ENCODE measurements at places on chromosomes 13 and 19.
A peak's percentile ranks its signal among the peaks of the same experiment; 100 is the strongest.

DNA sequence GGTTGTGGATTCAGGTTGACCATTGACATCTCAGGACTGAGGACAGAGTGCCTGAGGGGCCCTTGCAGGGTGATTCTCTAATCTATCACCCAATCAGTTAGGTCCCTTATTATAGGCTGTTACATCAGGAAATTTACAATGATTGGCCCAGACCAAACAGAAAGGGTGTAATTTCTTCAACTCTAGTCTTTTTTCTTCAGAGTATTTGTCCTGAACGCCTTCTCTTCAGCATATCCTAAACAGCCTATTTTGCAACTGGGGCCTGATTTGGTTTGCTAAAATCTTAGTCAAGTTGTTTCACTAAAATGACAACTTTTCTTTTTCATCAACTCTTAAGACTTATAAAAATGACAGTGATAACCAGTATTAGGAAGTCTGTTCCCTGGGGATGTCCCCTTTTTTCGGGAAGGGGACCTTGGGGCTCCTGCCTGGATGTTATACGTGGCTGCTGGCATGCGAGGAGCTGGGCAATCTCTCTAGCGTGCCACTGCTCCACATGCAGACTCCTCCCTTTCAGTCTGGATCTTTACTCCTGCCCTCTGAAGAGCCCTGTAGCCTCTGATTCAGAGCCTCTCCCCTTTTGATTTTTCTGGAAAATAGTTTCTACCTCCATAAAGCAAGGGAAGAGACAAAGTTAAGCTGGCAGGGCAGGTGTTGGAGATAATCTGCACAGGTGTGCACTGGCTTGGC, 19.6 kb upstream of the GTF2F2 start:
- DNase-seq: no peak

DNA sequence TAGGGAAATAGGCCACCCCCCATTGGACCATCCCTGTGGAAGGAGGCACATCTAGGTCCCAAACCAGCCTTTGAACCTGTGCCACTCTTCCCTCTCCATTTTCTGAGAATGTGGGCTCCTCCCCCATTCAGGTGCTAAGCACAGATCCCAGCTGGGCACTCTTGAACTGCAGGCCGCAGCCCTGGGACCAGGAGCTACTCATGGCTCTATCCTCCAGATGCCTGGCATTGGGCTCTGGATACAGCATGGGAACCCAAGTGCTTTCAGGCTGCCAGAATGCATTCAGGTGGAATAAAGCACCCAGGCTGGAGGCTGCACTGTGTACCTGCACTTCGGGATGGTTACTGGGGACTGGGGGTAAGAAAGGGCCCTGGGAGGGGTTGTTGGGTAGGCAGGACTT, 1372.3 kb upstream of the SPRY2 start:
- DNase-seq: no peak

DNA sequence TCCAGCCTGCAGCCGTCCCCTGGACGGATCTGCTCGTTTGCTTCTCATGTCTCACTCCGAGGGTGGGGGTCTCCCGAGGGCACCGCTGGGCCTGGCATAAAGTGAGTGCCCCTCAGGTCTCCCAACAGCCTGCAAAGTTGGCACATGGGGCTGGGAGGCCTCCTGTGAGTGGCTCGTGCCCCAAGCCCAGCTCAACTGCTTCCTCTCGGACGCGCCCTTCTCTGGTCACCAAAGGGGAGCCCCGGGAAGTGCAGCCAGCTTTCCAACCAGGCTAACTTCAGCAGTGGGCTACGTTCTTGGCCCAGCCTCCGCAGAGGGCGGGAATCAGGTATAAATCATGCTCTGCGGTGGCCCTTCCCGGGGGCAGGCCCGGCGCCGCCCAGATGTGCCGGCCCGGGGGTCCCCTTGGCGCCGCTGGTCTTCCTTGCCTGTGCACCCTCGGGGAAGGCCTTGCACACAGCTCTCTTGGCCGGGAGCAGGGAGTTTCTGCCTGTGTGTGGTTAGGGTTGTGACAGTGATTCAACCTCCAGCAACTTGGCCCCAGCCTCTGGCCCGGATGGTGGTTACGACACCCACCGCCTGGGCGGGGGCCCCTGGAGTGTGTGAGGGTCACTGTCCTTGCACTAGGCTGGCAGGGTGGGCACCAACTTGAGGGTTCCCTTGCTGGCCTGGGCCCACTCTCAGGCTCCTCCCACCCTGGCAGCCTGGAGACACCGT, 20.7 kb downstream of the CEBPG start:
- peak; percentile 80 for DNase-seq

DNA sequence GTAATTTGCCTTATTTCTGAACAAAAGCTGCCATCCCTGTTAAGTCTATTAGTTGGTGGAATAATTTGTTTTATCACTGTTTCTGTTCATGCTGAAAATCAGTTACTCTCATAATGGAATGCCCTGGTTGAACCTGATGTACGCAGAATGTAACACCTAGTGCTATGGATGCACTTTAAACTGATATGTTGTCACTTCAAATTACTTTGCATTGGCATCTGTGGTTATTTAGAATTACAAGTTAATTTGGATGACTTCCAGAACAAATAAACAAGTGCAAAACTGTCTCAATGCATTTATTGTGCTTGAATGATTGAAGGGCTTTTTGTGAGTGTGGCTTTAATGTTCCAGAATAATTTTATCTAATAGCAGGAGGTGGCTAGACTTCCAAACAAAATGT, 368.2 kb upstream of the SLITRK5 start:
- DNase-seq: no peak

DNA sequence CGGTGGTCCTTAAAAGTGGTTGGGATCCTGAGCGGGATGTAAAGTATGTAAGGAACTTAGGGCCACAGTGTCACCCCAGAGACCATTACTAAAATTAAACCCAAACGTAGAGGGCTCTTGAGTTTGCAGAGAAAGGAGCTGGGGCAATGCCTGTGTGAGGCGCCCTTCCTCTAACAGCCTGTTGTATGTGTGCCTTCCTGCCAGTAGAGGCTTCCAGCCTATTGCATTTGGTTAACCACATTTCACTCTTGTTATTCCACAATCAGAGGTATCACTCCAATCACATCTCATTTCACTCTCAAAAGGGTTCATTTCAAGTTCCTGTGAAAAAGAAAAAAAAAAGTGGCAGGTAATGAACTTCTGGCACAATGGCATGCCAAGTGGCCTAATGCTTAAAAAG, 29.4 kb downstream of the DIAPH3 start:
- peak; percentile 14 for DNase-seq

- DNase-seq: no peak
Observed at GRCh38 chr13:96025283-96025682, 27.9 kb downstream of the UGGT2 start.

GRCh38 chr19:10555610-10555973, 10.2 kb downstream of the KRI1 start:
- no peak for DNase-seq

DNA sequence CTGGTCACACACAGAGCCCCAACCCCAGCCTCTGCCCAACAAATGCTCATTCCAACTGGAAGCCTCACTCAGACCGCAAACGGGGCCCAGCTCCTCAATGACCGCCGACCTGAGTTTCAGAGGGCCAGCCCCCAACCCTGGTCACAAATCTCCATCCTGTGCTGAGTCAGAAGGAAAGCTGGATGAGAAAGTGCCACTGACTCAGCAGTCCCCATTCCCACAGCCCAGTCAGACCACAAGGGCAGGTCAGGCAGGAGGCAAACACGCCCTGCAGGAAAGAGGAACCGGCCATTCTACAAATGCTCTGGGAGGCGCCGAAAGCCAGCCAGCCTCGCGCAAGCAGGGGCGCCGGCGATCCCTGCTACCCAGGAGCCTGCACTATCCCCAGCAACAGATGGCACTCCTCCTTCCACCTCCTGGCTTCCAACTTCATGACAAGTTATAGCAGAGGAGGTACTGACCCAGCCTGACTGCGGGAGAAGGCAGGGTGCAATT, 14.1 kb upstream of the PRKD2 start:
- DNase-seq: peak; percentile 97

DNA sequence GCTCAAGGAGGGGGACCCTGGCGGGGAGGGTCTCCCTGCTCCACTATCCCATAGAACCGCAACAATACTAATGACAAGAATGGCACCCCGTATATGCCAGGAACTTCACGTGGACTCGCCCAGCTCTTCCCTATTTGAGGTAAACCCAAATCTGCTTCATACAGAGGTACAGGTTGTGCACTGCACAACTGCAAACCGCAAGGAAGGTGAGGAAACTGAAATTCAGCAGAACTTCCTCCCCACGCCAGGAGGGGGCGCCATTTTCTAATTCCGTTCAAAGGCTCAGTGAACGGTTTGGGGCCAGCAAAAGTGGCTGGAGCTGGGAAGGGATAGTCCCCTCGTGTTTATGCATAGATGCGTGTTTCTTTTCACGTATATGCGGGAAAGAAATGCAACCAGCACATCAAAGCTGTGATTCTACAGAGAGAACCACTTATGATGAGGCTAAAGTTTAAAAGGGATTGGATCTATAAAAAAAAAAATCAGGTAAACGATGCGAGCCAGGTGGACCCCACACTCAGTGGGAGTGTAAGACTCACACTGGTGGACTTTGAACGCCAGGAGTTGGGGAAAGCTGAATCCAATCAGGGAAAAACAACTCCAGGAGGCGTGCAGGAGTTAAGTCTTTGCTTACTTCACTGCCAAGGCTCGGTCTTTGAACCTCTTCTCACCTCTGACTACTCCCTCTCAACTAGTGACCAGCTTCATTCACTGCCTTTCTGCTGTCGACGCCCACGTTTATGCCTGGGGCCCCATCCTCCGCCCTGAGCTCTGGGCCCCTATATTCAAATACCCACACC, 20.3 kb downstream of the C19orf81 start:
- DNase-seq: peak; percentile 18

- DNase-seq: no peak
Observed at GRCh38 chr13:99363949-99364348, 56.8 kb upstream of the GPR183 start.

GRCh38 chr13:52695856-52696255, 43.2 kb downstream of the SUGT1 start:
- DNase-seq: peak; percentile 2

DNA sequence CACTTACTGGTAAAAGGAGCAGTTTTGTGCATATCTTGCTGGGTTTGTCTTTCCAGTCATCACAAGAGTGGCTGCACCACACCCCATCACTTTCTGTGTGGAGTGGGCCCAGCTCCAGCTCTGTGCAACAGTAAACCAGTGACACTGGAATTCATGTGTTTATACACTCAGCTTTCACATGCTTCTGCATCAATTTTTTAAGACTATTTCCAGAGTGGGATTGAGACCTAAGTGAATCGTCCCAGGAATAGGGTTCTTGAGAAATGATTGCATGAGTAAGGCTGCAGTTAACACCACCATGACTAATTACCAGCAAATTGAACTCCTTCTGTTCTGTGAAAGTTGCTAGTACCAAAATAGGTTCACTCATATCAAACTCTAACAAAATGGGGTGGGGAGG, 5.3 kb upstream of the CFAP97D2 start:
- DNase-seq: peak; percentile 51

DNA sequence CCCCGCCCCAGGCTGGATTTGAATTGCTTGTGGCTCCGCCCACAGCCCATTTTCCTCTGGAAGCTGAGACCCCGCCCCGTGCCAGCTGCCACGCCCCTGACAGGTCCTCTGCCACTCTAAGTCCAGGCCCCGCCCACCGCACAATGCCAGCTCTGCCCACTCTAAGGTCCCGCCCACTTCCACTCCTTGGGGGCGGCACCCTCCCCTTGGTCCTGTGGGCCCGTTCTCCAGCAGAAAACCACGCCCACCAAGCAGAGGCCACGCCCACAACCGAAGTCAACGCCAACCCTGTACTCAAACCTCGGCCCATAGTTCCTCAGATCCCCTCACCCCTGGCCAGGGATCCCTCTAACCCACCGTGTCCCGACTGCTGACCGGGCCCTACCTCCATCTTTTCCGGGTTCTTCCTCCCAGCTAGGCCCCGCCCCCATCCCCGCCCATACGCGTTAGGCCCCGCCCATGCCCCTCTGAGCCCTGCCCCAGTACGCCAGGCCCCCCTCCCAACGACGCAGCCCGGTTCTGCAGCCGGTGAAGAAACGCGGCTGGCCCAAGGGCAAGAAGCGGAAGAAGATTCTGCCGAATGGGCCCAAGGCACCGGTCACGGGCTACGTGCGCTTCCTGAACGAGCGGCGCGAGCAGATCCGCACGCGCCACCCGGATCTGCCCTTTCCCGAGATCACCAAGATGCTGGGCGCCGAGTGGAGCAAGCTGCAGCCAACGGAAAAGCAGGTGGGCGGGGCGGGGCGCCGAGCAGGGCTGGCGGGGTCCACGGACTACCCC, 1.3 kb downstream of the HMG20B start:
- DNase-seq: peak; percentile 97

DNA sequence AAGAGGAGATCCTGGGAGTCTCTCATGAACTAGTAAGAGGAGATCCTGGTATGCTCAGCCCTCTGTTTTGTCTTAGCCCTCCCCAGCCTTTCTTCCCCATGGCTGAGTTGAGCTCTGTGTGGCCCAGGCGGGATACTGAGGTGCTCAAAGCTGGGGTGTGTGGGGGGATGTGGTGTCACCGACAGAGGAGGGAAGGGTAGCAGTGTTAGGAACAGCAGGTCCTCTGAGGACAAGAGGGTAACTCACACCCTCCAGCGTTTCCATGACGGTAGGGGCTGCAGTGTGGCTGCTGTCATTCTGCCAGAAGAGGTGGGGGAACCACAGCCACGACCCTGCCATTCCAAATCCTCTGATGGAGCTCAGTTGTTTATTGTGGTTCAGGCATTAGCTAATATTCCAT, 691 bp downstream of the KIR2DL4 start:
- no peak for DNase-seq

DNA sequence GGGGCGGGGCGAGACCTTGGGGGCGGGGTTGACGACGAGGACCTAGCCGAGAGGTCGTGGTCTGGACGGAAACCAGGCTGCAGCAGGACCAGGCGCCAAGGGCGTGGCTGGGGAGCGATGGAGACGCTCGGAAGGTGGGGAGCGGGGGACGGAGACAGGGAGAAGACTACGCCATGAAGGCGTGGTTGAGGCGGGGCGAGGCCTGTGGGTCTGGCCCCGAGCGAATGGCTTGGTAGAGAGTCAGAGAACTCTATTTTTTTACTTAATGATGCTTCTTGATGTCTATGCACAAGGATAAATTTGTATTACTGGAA, 674 bp upstream of the FBXL12 start:
- peak; percentile 97 for DNase-seq

GRCh38 chr13:49315036-49315565, 67.4 kb downstream of the CDADC1 start:
- DNase-seq: peak; percentile 26

- DNase-seq: no peak
Observed at GRCh38 chr13:80955501-80955900, 614.6 kb upstream of the SPRY2 start.

DNA sequence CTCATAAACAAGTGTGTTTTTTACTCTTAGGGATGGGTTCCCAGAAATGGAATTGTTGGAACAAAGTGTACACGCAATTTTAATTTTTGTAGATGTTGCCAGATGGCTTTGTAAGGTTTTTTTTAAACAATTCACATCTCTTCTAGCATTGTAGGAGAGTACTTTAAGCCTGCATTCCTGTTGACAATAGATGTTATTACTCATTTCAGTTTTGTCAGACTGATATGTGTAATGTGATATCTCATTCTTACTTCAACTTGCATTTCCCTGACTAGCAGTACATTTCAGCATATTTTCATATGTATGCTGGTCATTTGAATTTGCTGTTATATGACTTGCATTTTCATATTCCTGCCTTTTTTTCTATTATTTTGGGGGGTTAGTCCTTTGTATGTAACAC, 186.6 kb upstream of the SLITRK6 start:
- DNase-seq: no peak

Data from RPMI7951 (cell line).